Cerebellar nuclear complex (tissue), 1 donor: ENCODE measurements at places on chromosomes 2 and 18.

DNA sequence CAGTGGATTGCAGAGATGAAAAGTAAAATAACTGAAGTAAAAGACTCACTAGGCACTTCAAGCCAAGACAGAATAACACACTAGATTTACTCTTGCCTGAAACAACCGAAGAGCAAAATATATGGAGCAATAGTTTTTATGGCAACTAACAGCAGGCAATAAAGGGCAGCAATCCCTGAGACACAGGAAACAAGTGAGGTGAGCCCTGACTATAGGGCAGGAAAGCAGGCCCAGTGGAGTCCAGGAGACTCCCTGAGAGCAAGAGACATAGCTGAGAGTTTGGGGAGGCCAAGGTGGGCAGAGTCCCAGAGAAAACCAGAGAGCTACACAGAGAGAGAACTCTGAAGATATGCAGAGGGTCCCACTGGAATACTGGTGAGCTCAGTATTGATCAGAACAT, 18.8 kb downstream of the FARSB start:
- no peak for DNase-seq

GRCh38 chr2:133655610-133656009, 87.3 kb upstream of the NCKAP5 start:
- no peak for DNase-seq

DNA sequence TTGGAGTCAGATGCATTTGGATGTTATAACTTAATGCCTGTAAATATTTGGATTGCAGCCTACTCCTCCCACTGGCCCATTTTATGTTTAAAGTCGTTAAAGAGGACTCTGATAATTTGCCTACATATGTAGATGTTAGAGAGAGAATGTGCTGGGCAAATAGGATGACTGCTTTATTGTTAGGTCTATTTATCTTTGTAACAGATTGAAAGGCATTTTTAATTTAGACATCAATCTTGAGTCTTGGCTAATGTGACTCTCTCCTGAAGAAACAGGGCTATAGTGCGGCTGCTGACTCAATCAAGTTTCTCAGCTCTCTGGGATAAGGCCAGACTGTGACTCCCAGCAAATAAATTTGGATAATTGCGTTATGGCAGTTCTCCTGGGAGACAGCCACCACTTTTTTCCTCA, 1101.4 kb downstream of the CBLN2 start:
- no peak for DNase-seq

DNA sequence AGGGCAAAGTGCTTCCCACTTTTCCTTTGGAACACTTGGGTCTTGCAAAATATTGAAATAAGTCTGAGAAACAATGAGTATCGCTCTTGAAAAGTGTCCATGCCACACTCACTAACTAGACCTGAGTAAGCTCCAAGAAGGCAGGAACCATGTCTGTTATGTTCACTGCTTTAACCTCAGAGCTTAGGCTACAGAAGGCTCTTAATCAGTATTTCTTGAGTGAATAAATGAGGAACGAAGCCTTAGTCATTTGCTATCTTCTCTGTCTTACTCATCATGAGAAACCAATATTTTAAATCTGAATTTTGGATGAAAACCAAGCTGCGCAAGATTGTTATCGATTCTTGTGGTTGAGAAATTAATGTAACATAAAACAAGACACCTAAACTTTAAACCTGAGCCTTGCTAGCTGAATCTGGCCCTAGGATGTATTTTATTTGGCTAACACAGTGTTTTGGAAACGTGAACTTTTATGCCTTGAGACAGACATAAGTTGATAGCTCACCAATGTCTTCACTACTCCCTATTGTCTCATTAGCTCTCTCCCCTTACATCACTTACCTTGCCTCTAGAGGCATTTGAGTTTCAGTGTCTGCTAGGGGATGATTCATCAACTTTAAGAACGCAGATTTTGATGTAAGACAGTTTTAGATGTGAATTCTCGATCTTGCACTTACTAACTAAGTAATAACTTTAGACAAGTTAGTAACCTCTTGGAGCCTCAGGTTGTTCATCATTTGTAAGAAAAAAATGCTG, 392.8 kb upstream of the MEIS1 start:
- no peak for DNase-seq

DNA sequence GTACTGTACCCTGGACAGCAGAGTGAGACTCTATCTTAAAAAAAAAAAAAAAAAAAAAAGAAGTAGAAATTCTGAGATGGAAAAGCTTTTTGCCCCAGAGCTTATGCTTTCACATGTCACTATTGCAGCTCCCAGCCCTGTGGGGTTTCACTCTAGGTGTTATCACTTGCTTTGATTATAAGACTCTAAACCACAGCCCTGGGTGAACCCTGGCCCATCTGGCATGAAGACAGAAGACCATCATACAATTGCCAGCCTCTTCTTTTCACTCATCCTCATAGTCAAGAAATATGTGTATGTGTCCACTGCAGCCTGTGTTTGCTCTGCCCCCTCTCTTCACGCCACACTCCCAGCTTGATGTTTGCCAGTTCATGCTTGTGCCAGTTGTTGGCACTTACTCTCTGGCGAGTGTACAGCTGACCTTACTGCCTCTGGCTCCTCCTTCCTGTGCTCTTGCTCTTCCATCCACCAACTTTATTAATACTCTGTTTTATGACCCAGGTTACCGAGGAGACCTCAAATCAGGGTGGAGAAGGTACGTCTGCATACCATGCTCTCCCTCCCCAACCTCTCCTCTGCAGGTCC, 136.7 kb upstream of the NCK2 start:
- no peak for DNase-seq

DNA sequence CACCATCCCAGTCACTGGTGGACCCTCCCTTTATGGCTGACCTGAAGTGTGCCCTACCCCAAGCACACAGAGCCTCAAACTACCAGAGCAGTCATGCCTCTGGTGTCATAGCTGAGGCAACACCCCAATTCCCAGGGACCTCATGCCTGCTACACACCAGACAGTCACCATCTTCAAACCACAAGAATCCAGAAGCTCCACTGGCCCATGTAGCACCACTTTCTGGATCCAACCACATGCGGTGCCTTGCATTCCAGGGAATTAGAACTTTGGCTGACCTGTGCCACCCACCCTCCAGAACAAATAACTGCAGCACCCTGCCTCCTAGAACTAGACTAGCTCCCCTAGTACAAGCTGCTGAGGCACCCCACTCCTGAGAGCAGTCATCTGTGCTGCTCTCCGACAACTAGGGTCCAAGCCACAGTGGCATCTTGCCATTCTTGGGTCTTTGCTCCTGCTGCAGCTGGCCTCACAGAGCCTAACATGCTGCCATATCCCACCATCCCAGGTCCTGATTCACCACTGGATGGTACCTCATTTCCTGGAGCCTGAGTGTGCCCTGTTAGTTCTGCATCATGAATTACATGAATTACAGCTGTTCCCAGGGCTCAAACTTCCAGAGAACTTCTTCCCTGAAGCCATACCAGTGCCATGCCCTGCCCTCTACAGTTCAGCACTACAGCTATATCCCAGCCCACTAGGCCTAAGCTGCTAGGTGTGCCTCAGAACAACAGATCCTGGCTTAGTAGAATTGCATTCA, 243.8 kb upstream of the CHST9 start:
- no peak for DNase-seq

DNA sequence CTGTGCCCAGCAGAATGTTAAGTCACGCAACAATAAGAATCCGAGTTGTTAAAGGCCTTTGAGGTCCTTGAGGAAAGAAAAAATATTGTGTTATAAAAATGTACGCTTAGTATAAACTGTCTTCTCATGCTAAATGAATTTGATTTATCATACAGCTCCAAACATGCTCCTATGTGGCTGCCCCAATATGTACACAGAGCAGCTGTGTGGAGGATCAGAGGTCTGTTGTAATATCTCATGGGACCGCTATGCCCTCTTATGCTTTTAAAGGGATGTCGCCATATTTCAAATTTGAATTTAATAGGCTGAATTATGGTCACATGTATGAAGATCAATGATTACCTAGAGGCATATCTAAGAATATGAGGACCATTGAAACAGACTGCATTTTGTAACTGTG, 90.2 kb downstream of the SLC5A7 start:
- DNase-seq: no peak

DNA sequence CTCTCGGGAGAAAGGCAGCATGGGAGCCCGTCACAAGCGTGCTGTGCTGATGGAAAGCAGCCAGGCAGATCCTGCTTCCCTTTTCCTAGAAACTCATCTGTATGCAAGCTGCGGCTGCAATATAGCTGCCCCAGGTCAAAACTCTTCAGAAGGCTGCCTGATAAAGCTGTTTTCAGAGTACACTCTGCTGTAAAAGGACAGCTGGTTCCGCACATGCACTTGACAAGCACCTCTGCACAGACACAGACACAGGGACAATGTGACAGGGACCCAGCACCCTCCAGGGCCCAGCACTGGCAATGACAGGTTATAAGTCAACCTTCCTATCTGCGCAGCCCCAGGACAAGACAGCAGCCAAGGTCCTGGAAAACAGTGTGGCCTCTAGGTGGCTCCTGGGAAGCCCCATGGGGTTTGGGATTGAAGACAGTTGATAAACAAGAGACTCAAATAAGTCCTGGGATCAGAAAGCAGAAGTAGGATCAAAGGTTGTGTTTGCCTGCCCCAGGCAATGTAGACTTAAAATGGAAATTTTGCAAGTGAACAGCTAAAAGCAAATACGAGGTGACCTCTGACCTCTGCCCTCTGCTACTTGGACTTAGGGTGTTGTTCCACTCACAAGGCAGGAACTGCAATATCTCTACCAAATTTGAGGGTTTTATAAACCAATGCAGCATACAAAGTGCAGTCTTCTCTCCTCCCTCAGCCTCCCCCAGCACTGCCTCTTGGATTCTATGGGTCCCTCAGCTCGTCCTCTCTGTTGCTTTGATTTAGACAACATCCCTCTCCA, 16.9 kb downstream of the SLC66A2 start:
- DNase-seq: no peak

DNA sequence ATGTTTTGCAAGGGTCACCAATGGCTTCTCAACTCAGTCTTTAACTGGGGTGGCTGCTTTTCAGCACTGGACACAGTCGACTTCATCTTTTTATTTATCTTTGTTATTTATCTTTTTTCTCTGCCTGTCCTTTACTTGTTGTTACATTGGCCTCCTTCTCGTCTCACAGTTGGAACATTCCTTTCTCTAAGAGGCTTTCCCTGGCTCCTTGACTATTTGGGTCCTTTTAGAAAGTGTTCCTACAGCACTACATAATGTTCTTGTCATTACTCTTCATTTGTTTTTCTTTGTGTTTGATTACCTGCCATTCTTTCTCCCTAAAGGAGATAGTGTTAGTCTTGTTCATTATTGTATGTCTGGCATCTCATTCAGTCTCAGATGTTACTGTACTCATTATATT, 122.0 kb downstream of the KIAA1328 start:
- DNase-seq: no peak

DNA sequence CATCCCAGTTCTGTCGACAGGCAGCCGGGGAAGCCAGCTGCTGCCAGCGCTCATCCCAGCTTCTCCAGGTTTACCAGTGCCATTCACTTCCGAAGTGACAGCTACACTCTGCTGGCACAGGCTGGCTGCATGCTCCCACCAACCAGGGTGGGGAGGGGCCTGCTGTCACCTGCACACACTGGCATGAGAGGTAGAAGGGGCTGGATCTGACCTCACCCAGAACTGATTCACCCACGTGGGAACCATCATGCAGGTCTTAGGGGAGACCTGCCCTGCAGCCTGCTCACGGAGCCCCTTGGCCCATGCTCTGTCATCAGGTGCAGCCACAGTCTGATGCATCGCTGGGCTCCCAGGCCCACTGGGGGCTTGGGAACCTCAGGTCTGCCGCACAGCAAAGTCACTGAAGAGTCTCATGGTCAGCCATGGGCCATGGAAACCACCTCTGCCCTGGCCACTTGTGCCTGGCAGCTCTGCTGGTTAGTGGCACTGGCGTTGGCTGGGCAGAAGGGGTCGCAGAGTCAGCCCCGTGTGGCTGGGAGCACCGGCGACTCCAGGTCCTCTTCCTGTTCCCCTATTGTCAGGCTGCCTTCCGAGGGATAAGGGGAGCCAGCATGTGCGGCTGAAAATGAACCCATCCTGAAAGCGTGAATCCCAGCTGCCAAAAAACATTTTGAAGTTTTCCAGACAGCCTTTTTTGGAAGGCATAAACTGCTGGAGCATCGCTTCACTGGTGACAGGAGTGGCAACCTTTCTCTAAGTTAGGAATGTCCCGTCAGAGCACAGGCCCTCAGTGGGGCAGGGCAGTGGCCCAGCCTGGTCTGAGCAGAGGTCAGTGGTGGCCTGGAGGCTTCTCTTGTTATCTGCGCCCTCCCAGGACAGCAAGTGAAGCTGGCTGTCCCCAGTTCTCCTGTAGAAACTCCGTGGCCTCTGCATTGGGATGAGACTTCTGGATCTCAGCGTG, 157.8 kb downstream of the SEPTIN10 start:
- DNase-seq: no peak

- DNase-seq: no peak
These were observed 37.0 kb downstream of the MAL start for GRCh38 chr2:95062242-95063085.

GRCh38 chr2:108927936-108928659, 60.9 kb downstream of the EDAR start:
- no peak for DNase-seq

- no peak for DNase-seq
These were observed 1.5 kb upstream of the UGP2 start for GRCh38 chr2:63840081-63840784.

DNA sequence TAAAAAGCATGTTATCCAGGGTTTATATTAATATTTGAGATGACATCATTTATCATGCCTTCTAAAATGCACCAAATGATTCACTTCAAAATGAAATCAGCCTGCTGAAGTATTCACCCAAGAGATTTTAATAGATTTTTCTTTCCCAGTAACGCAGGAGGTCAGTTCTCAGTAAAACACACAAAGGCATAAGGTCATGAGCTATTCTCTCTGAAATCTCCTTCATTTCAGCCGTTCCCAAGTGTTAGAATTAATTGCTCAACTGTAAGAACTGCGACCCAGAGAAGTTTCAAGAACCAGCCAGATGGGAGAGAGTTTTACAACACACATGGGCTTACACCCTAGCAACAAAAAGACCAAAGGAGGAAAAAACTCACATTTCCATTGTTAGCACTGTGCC, 84.2 kb upstream of the PHLPP1 start:
- DNase-seq: no peak

GRCh38 chr2:216717491-216717901, 22.1 kb upstream of the IGFBP5 start:
- DNase-seq: no peak

DNA sequence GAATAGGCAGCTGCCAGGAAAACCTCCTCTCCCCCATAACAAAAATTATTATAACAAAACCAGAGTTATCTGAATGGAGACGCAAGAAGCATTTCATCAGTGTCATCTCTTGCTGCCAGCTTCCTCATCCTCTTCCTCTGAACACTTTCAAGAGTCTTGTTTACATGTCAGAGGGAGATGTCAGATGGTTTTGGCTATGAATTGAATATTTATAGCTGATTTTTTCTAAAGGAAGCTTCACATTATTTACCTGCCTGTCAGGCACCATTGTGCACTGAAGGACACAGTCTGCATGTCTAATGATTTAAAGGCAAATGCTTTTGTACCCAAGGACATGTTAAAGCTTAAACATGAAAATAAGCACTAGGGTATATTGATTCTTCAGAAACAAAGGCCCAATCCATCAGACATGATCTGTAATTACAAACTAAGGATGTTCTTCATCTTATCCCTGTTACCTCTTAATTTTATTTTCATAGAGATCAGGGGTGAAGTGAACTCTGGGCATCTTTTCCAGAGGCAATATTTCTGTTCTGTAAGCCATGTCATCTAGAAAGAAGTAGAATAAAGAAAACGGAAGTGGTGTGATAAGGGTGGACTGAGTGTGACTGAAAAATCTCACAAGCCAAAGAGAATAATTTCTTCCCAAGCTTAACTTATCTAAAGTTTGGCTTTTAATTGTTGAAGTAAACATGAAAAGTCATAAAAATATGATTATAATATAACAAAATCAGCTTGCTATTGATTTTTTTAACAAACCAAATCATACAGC, 168.7 kb downstream of the ANKRD44 start:
- no peak for DNase-seq
